Ovary (tissue), 10 donors: ENCODE measurements at places on chromosomes 3 and 15. TPM values are rescaled to one million over a fixed set of nuclear protein-coding genes. Genes with fewer than 3 reads are reported as not detected.

Gene PLD1
- total RNA-seq = 125 TPM

Gene ADAM10
- total RNA-seq = 63.0 TPM

Gene ANKRD63
- not detected for total RNA-seq

DNA sequence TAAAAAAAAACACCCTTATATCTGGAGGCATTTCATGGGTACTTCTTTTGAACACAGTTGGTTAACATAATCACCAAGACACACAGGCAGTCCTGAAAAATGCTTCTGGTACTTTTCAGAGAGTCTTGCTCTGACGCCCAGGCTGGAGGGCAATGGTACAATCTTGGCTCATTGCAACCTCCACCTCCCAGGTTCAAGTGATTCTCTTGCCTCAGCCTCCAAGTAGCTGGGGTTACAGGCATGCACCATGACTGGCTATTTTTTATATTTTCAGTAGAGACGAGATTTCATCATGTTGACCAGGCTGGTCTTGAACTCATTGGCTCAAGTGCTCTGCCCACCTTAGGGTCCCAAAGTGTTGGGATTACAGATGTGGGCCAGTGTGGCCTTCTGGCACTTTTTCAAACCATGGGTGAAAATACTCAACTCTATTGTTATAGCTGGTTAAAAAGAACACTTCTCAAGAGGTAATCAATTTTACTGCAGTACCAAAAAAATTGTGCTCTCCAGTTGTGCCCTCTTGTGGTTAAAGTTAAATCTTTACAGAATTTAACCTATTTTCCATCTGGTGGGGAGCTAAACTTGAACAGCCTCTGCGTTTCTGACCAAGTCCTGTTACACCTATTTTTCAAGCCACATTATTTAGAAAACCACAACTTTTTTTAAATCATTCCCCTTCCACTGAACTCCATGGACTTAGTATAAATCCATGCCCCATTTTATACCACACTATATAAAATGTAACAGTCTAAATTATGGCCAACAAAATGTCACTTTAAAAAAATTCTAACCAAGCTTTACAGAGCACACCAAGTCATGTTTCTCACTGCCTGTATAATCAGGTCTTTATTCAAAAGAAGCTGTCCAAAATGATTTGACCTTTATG is 1.2 kb upstream of the SNAPC5 start:
- DNase-seq = no peak

GRCh38 chr15:37007301-37007700 is 93.0 kb downstream of the MEIS2 start:
- DNase-seq = no peak

DNA sequence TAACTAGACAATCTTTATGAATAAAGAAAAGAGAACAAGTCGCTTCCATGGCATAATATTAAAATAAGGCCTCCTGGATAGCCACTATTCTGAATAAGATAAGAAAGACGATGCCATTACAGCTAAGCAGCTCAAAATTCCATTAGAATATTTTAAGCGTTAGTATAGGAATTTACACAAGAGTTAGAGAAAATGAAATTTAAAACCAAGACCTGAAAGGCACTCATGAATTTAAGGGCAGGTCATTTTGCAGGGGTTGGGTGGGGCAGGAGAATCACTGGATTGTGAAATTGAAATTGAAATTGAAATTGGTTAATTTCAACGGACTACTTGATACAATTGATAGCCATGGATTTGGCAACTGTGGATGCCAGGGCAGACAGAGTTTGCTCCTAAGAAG is 91.8 kb upstream of the GOLGA8J start:
- no peak for DNase-seq

DNA sequence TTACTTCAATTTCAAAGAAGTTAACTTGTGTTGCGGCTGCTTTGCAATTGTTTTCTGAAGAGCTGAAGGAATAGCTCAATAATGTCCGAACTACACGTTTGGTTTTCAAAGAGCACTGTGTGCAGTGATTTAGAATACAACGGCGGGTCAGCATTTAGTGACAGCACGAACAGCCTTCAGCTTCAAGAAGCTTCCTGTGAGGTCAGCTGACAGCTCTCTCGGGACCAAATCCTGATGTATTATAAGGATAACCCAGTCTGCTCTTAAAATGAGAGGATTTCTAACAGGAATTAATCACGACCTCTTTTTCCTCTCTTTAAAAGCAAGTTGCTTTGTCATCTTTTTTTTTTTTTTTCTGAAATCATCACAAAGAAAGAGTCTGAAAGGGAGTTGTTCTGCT is 97.9 kb upstream of the UNC13C start:
- DNase-seq = no peak

DNA sequence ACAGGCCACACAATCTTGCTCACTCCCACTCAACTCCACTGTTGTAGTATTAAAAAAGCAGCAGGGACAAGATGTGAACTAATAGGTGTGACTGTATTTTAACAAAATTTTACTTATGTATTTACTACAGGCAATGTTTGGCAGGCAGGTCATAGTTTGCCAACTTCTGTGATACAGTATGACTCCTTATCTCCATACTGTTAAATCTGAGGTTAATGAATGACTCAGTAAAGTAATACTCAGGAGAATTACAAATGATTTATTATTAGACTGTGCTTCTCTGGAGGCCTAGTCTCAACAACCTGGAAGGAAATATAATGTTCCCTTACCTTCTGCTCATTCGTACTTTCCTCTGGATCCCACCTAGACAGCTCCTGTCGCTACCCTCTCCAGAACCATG is 258.6 kb upstream of the KCNMB2 start:
- no peak for DNase-seq

DNA sequence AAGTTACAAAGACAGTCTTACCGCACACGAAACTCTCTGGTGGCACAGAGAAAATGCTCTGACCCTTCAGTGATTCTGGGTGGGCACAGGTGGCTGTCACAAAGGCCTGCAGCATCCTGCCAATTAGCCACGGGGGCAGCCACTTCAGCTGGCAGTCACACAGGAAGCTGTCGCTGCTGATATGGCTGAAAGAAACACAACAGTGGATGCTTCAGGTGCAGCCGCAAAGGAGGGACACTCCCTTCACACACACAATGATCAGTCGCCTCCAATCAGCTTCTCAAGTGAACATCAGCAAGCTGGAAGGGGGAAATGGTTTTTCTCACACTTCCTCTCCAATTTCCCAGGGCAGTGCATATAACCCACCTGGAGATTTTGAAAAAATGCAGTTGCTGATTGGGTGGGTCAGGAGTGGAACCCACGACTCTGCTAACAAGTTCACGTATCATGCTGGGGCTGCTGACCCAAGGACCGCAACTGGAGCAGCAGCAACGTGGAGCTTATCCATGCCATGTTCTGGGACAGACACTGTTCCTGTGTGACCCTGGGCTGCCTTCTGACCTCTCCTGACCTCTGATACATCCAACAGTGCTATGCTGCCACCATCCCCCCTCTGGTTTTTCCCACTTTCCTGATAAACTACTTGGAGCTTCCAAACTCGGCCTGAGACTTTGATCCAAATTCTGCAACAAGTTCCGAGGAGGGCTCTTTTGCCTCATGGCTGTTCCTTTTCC is 106.6 kb downstream of the LRIG1 start:
- DNase-seq = no peak

GRCh38 chr3:132538072-132538471 is 59.0 kb upstream of the ACKR4 start:
- no peak for DNase-seq

GRCh38 chr15:74240002-74240568 is 4.0 kb downstream of the CCDC33 start:
- DNase-seq = peak; percentile 77

- DNase-seq = no peak
These were observed 211.2 kb downstream of the WDR72 start for GRCh38 chr15:53548236-53548635.

Gene UCN2
- total RNA-seq = not detected

Gene AMT
- total RNA-seq = 15.0 TPM

Gene A4GNT
- not detected for total RNA-seq

- DNase-seq = no peak
These were observed 143.4 kb downstream of the NSMCE3 start for GRCh38 chr15:29126208-29126536.

- no peak for DNase-seq
These were observed 34.7 kb downstream of the TMEM158 start for GRCh38 chr3:45191424-45191823.

DNA sequence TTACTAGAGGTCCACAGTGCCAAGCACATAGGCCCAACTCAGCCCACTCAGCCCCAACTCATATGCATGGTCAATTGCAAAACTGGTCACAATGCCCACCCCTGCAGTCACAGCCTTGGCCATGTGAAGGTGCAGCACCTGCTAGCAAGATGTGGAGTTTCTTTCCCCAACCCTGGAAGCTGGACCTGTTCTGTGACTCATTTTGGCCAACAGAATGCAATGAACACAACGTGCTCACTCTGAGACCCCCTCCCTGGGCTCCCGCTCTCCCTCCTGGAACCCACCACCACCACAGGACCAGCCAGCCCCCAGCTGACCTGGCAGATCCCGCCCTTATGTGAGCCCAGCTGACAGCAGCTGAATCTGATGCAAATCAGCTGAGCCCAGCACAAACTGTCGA is 34.4 kb downstream of the ALDH1L1 start:
- DNase-seq = no peak

- DNase-seq = no peak
These were observed 22.7 kb upstream of the CLEC3B start for GRCh38 chr3:45003406-45003805.

Gene ACP3
- total RNA-seq = 11.3 TPM
